Tongue (tissue), 3 donors: ENCODE measurements at places on chromosomes 3 and 15. TPM values are rescaled to one million over a fixed set of nuclear protein-coding genes. Genes with fewer than 3 reads are reported as not detected.

GRCh38 chr15:59352189-59352588 is 20.5 kb downstream of the MYO1E start:
- no peak for DNase-seq

DNA sequence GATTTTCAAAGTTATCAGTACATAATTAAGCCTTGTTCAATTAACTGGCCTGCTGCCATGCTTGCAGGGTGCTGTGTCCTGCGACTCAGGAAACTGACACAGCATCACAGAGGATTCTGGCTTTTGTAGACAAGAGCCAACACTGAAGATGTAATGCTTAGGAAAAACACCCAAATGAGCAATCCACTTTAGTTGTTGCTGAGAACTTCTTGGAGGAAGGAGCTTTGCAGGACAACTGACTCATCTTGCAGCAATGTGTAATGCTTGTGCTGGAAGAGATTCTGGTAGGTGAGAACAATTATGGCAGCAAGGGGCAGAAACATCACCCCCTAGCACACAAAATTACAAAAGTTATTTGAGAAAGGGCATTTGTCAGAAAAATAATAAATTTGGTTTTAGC is 67.6 kb downstream of the NLGN1 start:
- DNase-seq, result no peak

GRCh38 chr3:36428445-36428844 is 48.1 kb downstream of the STAC start:
- DNase-seq, result no peak

DNA sequence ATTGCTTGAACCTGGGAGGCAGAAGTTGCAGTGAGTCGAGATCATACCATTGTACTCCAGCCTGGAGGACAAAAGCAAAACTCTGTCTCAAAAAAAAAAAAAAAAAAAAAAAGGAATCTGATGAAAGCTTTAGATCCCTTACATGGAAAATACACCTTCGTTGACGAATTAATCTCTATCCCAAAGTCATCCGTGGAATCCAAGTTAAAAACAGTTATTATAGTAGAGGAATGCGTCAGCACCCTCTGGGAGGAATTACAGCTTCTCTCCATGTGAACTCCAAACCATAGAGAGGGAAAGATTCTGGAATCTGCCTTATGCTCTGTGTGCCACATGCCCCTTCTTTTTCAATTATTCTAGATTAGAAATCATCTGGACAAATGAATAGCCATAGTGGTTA is 192.3 kb upstream of the C2CD4B start:
- no peak for DNase-seq

GRCh38 chr3:173396191-173397041 is 1.1 kb upstream of the NLGN1 start:
- DNase-seq, result peak; percentile 47

DNA sequence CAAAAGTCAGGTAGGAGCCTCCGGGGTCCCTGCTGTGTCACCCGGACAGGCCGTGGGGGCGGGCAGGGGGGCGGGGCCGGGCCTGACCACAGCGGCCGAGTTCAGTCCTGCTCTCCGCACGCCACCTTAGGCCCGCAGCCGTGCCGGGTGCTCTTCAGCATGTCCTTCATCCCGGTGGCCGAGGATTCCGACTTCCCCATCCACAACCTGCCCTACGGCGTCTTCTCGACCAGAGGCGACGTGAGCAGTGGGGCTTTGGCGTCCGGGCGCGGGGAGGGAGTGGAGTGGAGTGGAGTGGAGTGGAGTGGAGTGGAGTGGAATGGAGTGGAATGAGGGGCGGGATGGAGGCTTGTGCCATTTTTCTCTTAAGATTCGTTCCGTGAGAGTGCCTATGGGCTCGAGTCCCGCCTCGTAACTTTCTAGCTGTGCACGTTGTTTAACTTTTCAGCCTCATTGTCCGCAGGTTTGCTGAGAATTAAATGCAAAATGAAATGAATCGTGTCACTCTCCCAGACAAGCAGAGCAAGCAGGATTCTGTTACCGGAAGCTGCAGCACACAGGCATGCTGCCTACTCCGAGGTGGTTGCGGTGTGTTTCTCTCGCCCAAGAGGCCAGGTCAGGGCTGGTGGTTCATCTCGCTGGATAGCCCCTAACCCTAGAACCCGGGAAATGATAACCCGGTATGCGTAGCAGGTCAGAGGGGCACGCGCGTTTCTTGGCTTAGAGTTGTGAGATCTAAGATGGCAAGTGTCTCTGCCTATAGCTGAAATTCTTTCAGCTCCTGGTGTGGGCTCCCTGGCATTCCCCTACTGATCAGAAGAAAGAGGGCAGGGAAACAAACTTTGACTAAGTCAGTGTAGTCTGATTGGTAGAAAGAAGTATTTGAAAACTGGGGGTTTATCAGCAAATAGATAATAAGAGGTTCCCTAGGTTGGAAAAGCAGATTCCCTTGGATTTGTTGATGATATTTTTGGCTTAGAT is at the start of gene FAH:
TSS of gene FAH (plus strand) at position 104 of the 981 bp plus-strand sequence. CDS start at position 160, 56 bp downstream.
- DNase-seq, result peak; percentile 63

- peak; percentile 60 for DNase-seq
These were observed 157.6 kb upstream of the RASGRP1 start for GRCh38 chr15:38722236-38722635.

DNA sequence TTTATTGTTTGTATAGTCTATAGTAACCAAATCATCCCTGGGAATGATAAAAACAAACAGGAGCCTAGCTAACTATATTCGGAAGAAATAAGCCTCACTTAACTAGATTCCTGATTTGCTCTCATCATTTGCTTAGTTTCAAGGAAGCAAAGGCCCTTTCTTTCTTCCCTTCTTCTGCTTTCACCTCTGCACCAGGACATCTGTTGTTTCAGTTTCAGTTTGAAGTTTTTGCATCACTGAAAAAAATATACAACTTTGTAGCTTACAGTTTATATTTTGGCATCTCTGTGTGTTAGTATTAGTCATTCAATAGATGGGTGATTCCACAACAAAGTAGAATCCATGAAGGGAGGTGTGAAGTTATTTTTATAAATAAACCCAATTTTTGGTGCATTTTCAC is 113.6 kb upstream of the SNTN start:
- no peak for DNase-seq

DNA sequence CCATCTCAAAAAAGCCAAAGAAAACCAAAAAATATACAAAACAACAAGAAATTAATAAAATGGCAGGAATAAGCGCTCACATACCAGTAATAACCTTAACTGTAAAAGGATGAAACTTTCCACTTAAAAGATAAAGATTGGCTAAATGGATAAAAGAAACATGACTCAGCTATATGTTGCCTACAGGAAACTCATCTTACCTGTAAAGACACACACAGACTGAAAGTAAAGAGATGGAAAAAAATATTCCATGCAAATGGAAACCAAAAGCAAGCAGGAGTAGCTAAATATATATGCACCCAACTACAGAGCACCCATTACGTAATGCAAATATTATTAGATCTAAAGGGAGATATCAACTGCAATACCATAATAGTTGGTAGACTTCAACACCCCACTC is 49.7 kb downstream of the ADAM10 start:
- DNase-seq, result no peak

GRCh38 chr3:119647171-119647570 is 13.2 kb downstream of the POPDC2 start:
- no peak for DNase-seq

DNA sequence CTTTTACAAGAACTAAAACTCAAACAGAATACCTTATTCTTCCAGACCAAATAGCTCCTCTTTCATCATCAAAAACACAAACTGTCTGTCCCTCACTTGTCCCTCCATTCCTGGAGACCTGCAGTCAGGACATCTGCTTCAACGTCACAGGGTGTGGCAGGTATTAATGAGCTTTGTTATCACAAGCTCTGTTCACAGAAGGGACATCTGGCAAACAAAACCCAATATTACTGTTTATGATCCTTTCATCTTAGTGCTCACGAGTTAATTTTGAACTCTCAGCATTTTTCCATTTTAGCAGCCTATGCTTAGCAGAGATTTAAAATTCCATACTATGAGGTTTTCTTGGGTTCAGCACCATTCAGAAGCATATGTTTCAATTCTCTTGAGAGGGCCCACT is 32.9 kb downstream of the AP3S2 start:
- DNase-seq, result no peak

DNA sequence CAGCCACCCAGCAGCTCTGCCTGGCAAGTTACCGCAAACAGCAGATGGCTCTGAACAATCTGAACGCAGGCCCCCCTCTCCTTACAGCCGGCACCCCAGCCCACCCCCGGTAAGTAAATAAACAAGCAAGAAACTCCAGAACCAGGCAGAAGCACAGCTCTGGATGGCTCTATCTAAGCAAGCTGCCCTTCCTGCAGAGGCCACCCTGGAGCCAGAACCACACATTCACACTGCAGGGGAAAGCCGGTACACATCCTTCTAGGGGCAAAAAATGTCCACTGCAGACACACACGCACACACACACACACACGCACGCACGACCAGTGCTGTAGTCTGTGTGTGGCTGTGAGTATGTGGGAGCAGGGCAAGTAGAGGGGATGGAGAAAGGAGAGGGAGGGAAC is 63.9 kb downstream of the ADCY5 start:
- no peak for DNase-seq

DNA sequence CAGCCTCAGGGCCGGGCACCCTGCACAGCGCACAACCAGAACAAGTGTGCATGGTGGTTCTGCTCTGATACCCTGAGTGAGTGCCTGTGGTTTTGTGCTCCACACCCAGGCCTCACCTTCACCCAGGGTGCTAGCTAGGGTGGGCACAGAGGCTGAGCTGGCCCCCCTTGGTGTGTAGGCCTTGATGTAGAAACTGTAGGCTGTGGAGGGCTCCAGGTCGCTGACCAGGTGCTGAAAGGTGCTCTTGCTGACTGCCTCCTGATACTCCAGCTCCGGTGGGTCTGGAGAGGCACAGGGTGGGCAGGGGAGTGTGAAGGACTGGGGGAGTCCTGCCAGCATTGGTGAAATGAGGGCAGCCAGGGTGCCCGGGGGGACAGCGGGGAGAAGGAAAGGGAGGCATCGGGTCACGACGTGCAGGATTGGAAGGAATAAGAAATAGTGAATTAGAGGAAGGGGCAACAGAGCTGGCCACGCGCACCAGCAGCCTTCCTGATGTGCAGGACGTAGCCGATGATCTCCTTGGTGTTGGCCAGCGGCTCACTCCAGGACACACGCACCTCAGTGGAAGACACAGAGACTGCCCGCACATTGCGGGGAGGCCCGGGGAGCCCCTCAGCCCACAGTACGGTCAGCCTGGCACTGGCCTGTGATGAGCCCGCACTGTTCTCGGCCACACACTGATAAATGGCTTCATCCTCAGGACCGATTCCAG is 26.6 kb downstream of the RNU5B-1 start:
- DNase-seq, result no peak

DNA sequence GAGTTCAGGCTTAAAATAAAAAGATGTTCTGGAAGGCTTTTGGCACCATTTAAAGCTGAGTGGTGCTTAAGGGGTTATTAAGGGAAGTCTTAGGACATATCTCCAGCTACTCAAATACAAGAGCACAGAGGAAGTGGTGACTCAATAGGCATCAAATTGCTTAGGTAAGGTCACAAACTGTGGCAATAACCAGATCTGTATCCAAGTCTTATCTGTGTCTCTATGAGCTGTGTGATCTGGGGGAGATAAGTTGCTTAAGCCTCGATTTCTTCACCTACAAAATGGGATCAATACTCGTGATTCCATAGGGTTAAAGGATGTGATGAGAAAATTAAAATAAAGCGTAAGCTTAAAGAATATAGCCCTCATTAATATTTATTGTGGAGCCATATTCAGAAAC is 7.6 kb downstream of the HDC start:
- no peak for DNase-seq

DNA sequence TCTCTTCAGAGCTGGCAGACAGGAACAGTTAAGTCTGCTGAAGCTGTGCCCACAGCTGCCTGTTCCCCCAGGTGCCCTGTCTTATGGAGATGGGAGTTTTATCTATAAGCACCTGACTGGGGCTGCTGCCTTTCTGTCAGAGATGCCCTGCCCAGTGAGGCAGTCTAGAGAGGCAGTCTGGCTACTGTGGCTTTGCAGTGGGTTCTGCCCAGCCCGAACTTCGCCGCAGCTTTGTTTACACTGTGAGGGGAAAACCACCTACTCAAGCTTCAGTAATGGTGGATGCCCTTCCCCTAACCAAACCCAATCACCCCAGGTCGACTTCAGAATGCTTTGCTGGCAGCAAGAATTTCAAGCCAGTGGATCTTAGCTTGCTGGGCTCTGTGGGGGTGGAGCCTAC is 91.2 kb downstream of the SLC25A26 start:
- no peak for DNase-seq

- no peak for DNase-seq
These were observed 64.7 kb downstream of the UBE3A start for GRCh38 chr15:25374143-25374542.

- DNase-seq, result no peak
These were observed 25.3 kb upstream of the PIAS1 start for GRCh38 chr15:68028888-68029207.

GRCh38 chr3:185977679-185978040 is 39.8 kb upstream of the TRA2B start:
- no peak for DNase-seq

DNA sequence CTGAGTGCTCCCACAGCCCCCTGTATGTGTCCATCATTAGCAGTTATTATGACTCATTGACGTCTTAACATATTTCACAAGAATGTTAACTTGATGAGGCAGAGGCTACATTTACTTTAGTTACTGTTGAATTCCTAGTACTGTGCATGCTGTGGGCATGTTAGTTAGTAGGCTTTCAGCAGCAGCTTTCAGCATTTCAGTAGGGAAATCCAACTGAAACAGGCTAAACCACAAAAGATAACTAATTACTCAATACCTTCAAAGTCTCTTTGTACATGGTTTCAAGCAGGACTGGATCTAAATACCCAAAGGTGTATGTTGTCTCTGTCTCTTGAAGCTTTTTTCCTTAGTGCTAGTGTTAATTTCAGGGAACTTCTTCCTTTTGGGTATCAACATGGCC is 229.9 kb upstream of the SUCLG2 start:
- DNase-seq, result no peak

- peak; percentile 75 for DNase-seq
These were observed 2.2 kb upstream of the BNIP2 start for GRCh38 chr15:59691194-59691805.

GRCh38 chr3:53274938-53275605 is 19.2 kb upstream of the TKT start:
- no peak for DNase-seq

- DNase-seq, result no peak
These were observed 36.7 kb upstream of the ZBTB38 start for GRCh38 chr3:141331377-141332318.

GRCh38 chr3:85041001-85041400 is 82.2 kb downstream of the CADM2 start:
- DNase-seq, result no peak

GRCh38 chr3:26089249-26089648 is 299.4 kb downstream of the OXSM start:
- DNase-seq, result no peak

GRCh38 chr15:45185069-45185779 is 2.5 kb downstream of the SHF start:
- DNase-seq, result no peak

GCHFR gene
- 3.3 TPM for total RNA-seq

CISH gene
- total RNA-seq, result 6.5 TPM

ATP13A5 gene
- 0.31 TPM for total RNA-seq

PCOLCE2 gene
- 0.62 TPM for total RNA-seq

ITGA11 gene
- total RNA-seq, result 6.3 TPM

ITIH4 gene
- total RNA-seq, result 10.1 TPM

CHL1 gene
- total RNA-seq, result 69.0 TPM

TMEM45A gene
- 19.9 TPM for total RNA-seq

LOXL1 gene
- total RNA-seq, result 18.9 TPM

MST1R gene
- 5.7 TPM for total RNA-seq

CRTAP gene
- 124 TPM for total RNA-seq
